AG08395 (cell line): ENCODE measurements at places on chromosomes 5 and 9.
A peak's percentile ranks its signal among the peaks of the same experiment; 100 is the strongest.

- DNase-seq = no peak
Measured at GRCh38 chr5:143074414-143074996, 304.3 kb downstream of the ARHGAP26 start.

GRCh38 chr9:130565792-130566191, 13.6 kb upstream of the FUBP3 start:
- peak; percentile 37 for DNase-seq

GRCh38 chr9:17578911-17579793, at the start of gene SH3GL2:
SH3GL2 (plus strand) TSS chr9:17579066.
- no peak for DNase-seq

GRCh38 chr9:82490019-82490499, 501.5 kb downstream of the SPATA31D1 start:
- peak; percentile 61 for DNase-seq

DNA sequence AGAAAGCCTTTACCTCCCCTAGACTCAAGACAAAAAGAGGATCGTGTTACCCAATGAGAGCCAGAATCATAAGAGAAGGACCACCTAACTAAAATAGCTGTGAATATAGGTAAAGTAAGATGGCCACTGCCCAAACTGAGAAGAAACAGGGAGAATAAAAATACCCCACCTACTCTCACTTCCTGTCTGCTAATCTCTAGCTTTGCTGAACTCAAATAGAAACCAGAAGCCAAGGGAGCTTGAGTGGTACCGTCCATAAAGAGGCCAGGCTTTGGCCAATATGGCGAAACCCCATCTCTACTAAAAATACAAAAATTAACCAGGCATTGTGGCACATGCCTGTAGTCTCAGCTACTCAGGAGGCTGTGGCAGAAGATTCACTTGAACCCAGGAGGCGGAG, 123.0 kb upstream of the FST start:
- DNase-seq = no peak

GRCh38 chr5:36877667-36878391, 1.3 kb downstream of the NIPBL start:
- no peak for DNase-seq
